ENCODE measurements at places on chromosomes 5 and 9.

DNA sequence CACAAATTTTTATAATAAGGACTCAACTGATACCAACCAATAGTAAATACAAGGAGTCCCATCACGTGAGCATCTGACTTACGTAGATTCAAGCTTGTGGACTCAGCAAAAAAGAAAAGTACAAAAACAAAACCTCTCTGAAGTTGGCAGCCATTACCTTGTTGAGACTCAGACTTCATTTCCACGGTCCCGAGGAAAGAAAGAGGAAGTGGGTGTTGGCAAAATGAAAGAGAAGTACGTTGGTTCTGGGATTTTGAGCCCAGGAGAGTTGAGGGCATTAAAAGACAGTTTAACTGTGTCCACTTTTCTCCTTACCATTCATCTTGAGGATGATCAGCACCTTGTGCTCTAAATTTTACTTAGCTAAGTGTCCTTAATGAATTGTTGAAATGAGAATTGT, 26.7 kb downstream of the NCBP1 start:
- DNase-seq, result peak; percentile 50

DNA sequence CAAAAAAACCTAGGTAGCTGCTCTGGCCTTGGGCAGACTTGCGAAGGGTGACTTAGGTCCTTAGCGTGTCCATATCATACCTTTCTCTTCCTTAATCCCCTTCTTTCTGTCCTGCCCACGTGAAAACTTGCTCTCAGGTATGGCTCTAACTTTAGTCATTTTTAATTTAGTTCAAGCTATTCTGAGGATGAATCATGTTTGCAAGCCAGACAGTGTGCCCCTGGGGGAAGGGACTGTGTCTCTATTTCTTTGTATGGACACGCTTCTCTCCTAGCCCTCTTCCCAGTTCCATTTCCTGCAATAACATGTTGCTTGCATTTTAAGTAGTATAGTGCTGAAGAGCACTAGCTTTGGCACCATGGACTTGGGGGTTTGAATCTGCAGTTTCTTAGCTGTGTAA, 120.6 kb downstream of the PTTG1 start:
- no peak for DNase-seq

DNA sequence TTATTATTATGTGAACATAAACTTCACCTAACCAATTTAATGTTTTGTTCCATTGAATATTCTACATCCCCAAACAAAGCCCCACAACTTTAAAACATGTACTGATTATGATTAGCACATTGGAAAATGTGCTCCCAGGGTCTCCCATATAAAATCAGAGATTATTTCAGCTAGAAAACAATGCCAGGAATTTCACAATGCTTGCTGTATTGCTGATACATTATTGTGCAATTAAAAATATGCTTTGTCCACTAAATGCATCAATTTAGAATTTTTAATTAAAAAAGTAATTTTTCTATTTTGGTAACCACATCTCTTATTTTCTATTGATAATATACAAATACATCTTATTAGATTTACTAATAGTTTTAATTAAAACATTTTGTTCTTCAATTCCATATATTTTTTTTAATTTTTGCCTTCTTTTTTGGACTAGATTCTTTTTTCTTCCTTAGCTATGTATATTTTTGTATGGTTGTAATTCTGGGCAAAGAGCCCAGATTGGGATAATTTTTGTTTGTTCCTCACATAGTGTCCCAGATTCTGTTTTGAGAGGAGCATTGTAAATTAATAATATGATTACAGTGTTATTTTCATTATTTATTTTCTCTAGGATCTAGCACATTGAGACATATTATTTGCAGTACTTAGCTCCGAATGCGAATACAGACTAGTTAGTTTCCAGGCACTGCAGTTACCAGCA, 241.5 kb upstream of the CDH18 start:
- DNase-seq, result no peak

DNA sequence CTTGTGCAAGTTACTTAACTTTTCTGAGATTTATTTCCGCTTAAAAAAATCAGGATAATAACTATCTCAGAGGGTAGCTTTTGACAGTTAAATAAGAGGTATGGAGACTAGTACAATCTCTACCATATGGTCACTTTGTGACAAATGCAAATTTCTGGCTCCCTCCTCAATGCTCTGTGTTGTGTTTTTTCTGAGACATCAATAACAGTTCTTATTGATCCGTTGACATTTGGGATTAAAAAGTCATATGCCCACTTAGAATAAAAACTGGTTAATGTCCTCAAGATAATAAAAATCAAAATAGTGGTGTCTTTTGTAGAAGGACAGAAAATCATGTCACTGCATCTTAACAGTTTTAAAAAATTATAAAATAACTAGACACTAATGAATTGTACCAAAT, 24.7 kb upstream of the LNPEP start:
- DNase-seq, result no peak

DNA sequence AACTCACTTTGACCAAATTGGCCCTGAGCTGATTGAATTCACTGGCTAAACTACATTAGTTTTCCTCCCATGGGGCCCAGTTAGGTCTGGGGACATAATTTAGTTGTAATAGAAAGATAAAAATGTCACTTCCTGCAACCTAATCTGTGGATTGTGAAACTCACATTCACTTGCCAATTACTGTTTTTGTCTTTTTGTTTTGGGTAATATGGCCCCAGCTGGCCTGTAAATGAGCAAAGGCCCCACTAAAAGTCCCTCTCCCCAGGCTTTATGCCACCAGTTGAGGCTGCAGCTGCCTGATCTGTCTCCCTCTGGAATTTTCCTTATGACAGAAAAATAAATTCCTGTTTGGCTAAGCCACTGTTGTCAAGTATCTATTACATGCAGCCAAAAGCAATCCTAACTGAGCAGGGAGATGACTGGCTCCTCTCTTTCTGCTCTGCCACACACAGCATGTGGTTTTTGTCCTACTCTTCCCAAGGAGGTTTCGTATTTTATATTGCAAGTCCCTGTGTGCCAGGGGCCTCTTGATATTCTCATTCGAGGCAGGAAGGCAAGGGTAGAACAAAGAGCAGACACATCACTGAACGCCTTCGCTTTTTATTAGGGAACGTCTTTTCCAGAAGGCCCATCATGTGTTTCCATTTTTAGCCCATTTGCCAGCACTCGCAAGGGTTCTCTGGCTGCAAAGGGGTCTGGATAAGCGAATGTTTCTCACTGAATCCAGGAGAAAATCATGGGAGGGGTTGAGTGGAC, 24.1 kb upstream of the SLC25A48 start:
- DNase-seq, result no peak

- DNase-seq, result no peak
These were observed 21.9 kb downstream of the ADAMTSL2 start for GRCh38 chr9:133556354-133556753.

DNA sequence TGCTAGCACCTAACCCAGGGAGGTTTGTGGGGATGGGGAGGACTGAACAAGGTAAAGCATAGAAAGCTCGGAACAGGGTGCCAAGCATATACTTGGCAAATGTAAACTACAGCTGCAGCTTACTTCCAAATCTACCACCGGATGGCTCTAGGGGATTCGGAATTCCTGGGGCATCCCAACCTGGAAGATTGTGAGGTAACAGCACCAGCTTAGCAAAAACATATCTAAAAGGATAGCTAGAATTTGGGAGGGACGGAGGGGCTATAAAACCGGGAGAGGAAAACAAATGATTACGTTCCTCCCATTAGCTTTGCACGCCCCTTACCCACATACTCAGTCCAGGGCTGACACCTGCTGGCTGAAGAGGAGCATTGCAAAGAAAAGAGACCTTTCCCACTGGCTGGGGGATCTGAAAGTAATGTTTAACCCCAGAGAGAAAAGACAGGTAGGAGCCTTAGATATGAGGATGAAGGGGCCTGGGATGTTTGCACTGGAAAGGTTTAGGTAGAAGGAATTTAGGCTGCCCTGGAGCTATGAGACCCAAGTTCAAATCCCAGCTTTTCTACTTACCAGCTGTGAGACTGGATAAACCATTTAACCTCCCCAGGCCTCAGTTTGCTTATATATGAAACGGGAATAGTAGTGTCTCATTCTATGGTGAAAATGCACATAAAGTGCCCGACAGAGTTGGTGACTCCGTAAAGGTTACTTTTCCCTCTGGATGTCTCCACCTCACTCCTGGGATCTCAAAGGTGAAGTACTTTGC, 73.6 kb downstream of the FAM114A2 start:
- peak; percentile 38 for DNase-seq

- no peak for DNase-seq
These were observed 19.4 kb downstream of the VLDLR start for GRCh38 chr9:2641033-2641432.

DNA sequence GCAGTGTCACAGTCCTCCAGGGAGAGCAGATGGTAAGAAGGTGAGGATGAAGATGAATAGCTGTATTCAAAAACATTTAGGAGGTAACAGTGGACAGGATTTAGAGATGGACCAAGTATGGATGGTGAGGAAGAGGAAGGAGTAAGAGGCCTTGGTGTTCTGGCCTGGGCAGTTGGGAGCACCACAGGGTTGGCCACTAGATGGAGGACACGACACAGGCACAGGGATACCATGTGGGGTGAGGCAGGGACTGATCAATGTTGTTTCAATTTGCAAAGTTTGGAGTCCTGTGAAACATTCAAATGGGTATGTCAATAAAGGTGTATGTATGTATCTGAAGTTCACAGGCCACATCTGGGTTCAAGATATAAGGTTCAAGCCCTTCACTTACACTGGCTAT, 141.1 kb upstream of the RASEF start:
- DNase-seq, result no peak

GRCh38 chr9:135498381-135499126, 1.9 kb upstream of the MRPS2 start:
- no peak for DNase-seq

GRCh38 chr9:91896513-91897121, 53.4 kb downstream of the ROR2 start:
- peak; percentile 42 for DNase-seq

DNA sequence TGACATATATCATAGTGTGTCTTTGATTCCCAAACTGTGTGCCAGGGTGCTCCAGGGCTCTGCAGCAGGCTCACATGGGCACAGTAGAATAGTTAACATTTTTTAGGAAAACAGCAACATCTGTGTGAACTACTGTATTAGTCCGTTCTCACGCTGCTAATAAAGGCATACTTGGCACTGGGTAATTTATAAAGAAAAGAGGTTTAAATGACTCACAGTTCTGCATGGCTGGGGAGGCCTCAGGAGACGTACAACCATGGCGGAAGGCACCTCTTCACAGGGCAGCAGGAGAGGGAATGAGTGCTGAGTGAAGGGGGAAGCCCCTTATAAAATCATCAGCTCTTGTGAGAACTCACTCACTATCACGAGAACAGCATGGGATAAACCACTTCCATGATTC, 82.7 kb downstream of the EGFLAM start:
- no peak for DNase-seq

DNA sequence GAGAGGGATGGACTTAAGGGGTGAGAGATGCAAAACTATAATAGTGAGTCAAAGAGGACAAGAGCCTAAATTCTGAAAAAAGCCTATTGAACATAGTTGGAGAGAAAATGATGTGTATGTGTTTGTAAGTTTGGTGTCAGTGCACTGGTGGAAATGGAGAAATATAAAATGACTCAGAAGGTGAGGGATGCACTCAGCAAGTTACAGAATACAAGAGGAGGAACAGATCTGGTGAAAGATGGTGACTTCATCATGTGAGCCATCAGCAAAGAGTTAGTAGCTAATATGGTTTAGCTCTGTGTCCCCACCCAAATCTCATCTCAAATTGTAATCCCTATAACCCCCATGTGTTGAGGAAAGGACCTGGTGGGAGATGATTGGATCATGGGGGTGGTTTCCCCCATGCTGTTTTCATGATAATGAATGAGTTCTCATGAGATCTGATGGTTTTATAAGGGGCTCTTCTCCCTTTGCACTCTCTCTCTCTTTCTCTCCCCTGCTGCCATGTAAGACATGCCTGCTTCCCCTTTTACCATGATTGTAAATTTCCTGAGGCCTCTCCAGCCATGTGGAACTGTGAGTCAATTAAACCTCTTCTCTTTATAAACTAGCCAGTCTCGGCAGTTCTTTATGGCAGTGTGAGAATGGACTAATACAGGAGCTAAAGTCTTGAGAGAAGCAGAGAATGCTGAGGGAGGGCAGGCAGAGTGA, 30.4 kb upstream of the FYB1 start:
- no peak for DNase-seq

GRCh38 chr5:56088967-56089829, 94.4 kb upstream of the IL6ST start:
- no peak for DNase-seq

DNA sequence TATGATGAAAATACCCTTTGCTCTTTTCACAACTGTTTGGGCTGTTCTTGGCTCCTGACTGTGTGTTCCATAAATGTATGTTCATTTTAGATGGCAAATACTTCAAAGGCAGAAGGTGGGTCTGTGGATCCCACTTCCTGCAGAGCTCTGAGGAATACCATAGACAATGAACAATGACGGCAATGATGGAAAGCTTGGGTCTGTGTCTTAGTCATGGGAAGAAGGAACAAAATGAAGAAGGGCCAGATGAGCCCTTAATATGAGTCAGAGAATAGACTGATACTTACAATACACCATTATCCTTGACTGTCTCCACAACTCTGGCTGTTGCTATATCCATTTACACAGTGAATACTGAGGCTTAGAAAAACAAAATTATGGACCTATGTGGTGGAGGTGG, 126.0 kb downstream of the SLIT3 start:
- no peak for DNase-seq

- no peak for DNase-seq
These were observed 90.2 kb upstream of the SH3PXD2B start for GRCh38 chr5:172544371-172545095.

DNA sequence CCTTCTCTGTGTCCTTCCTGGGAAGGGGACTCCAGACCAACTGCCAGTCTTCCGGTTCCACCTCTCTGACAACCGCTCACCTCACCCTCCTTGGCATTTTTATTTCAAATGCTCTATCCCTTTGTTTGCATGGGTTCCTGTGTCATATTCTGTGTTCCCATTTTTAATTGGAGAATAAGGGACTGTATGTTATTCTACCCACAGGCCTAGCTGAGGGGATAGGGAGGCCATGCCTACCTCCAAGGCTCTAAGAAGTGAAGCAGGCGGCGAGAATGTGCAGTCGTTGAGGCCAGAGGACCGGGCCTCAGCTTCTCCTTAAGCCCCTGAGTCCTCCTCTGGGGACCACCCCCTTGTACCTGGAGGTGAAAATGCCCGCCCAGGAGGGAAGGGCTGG, 936 bp upstream of the WDR5 start:
- DNase-seq, result no peak

DNA sequence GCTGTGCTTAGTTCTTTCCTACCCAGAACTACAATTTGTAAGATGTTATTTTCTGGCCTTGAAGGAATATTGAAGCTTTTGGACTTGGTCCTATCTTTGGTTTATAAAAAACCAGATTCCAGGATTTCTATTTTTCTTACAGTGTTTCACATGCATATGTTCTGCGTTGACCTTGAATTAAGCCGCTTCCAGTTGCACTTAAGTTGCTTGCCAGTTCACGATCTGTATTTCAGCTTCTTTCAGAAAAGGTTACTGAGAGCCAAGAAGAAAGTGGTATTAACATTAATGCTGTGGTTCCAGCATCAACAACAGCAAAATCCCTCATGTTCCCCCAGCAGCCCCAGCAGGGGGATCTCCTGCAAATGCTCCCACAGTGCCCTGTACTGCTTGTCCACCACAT, 156.4 kb upstream of the ADAMTS16 start:
- DNase-seq, result no peak

- DNase-seq, result no peak
These were observed 29.9 kb downstream of the TMEM161B start for GRCh38 chr5:88238732-88239131.
